Renal pelvis (tissue), 12 donors: ENCODE measurements at places on chromosomes 4 and X.

- DNase-seq = no peak
Observed at GRCh38 chrX:137654481-137654880, 88.6 kb downstream of the ZIC3 start.

GRCh38 chr4:185546335-185546734, 11.0 kb upstream of the PDLIM3 start:
- no peak for DNase-seq

- no peak for DNase-seq
Observed at GRCh38 chr4:100926039-100926717, 408.4 kb upstream of the EMCN start.

GRCh38 chr4:124178449-124179021, 534.0 kb downstream of the ANKRD50 start:
- DNase-seq = no peak

GRCh38 chr4:152359208-152360044, 176.5 kb downstream of the FBXW7 start:
- no peak for DNase-seq

GRCh38 chr4:40255393-40256281, 58.8 kb downstream of the RHOH start:
- DNase-seq = no peak
